Aorta (tissue), 5 donors: ENCODE measurements at places on chromosomes 7 and 10.

DNA sequence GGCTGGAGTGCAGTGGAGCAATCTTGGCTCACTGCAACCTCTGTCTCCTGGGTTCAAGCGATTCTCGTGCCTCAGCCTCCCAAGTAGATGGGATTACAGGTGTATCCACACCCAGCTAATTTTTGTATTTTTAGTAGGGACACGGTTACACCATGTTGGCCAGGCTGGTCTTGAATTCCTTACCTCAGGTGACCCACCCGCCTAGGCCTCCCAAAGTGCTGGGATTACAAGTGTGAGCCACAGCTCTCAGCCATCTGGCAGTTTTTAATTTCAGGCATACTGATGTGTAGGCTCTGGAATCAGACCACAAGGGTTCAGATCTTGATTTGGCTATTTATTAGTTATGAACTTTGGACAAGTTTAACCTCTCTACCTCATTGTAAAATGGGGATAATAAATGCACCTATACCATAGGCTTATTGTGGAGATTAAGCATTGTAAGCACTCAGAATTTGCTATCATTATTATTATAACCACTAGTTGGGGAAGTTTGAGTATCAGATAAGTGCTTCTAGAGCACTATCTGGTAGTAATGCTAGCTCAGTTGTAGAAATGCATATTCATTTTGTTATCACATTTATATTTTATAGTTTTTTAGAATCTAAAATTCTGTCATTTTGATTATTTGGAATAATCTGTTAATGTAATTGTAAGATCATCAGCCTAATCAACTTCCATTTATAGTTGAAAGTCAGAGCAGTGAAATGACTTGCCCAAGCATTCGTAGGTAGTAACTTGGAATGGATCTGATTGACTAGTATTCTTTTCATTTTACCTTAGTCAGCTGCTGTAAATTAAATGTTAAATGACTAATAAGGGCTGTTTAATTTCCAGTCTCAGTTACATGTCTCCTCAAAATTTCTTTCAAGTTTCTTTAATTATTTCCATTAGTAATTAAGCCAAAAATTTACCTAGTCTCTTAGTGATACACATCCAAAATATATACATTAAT is 22.5 kb downstream of the KMT2E start:
- DNase-seq, result no peak

DNA sequence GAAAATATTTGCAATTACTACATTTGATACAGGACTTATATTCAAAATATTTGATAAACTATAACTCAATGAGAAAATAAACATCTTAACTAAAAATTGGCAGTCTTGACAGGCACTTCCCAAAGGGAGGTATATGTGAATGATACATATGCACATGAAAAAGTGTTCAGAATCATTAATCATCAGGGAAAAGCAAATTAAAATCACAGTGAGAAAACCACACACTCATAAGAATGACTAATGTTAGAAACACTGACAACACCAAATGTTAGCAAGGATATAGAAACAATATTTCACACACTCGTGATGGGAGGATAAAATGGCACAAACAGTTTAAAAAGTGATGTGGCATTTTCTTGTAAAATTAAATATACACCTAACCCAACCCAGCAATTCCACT is 4.1 kb upstream of the VPS26A start:
- no peak for DNase-seq

DNA sequence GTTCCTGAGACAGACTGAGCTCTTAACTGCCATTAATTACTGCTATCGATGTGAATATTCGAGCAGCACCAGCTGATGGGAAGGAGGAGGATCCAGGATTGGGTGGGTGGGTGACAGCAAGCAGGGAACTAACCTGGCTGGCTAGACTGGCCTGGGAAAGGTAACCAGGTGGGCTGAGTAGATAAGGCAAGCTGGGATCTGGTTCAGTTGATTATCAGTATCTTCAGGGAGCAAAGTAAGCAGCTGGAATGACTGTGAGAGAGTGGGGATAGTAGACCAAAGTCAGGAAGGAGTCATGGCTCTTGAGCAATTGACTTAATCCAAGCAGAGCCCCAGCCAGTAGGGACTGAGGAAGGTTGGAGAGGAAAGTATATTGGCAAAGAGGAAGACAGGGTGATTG is 46.9 kb upstream of the KMT2E start:
- no peak for DNase-seq

DNA sequence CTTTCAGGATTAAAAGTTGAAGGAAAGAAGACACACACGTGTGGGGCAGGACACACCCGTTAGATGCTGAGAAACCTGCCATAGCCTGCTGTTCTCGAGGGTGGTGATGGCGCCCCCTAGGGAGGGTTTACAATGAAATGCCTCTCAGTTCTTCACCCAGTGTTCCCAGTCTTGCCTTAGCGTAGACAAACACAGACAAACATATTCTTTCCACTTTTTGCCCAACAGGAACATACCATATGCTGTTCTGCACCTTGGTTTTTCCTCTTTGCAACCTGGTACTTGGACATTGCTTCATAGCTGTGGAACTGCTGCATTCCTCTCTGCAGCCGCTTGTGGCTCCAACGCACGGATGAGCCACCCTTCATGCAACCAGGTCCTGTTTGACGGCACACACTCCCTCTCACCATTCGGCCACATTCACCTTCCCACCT is 23.3 kb upstream of the HSPA12A start:
- no peak for DNase-seq

GRCh38 chr10:69684020-69684980 is 54.3 kb downstream of the FAM241B start:
- peak; percentile 65 for DNase-seq

DNA sequence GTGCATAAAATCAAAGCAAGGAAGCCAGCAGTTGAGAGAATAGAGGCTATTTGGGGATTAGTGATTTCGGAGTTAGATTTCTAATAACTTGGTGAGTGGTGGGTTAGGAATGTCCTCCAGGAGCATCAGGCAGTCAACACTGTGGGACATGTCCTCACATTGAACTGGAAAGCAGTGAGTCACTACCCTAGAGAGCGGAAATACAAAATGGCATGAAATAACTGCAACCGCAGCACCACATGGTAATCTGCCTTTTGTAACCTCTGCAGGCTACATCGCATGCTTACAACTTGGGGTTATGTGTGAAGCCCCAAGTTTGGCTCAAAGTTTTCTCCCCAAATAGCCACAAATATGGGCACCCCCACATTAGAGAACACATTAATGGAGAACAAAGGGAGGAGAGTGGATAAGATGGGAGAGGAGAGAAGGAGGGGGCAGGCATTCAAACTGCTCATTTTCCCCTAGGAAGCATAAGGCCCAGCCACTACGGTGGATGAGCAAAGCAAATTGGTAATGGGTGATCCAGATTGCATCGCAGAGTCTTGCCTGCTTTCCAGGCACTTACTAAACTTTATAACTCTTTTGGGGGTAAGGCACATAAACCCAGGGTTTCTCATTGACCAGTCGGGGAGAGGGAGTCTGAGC is 22.0 kb upstream of the SLF2 start:
- DNase-seq, result no peak

- peak; percentile 55 for DNase-seq
Measured at GRCh38 chr10:86254526-86255174, 111.9 kb downstream of the GRID1 start.
